Putamen (tissue), 1 donor: ENCODE measurements at places on chromosomes 16 and 17.
A peak's percentile ranks its signal among the peaks of the same experiment; 100 is the strongest.

- DNase-seq, result no peak
These were observed 36.1 kb downstream of the HIC1 start for GRCh38 chr17:2090804-2091534.

DNA sequence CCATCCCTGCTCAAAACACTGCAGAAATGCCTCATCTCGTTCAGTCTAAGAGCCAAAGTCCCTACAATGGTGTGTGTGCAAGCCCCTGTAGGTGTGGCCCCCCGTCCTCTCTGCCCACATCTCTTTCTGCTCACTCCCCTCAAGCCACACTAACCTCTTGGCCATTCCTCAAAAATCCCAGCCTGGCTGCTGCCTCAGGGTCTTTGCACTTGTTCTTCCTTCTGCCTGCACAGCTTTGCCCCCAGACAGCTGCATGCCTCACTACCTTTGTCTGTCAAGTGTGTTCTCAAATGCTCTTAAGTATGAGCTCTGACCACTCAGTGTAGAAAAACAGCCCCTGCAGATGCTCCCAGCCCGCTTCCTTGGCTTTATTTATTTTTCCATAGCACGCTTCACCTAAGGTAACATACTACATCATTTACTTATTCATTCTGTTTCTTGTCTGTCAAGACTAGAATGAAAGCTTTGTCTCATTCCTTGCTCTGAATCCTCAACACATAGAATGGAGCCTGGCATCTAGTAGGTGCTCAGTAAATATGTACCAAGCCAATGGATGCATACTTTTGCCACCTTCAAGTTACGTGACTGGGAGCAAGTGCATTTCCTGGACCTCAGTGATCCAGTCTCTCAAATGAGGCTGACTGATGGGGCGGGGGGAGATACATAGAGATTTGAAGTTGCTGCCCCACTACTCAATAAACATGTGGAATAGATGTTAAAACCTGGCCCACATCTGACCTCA, 38.1 kb downstream of the RAI1 start:
- DNase-seq, result no peak

DNA sequence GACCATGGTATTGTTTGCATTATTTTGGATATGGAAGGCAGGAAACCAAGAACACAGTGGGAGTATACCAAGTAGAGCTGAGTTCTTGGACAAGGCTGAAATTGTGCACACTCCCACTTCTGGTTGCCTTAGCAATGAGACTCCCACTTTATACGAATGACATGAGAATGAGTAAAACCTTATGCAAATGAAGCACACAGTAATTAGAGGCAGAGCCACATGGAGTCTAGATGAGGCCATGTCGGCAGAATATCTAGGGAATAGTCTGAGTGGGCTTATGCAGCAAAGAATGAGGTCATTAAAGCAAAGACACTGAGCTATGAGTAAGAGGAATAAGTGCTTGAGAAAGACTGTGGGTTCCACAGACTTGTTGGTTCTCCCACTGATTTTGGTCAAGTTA, 178.7 kb downstream of the GRIN2A start:
- peak; percentile 75 for DNase-seq

DNA sequence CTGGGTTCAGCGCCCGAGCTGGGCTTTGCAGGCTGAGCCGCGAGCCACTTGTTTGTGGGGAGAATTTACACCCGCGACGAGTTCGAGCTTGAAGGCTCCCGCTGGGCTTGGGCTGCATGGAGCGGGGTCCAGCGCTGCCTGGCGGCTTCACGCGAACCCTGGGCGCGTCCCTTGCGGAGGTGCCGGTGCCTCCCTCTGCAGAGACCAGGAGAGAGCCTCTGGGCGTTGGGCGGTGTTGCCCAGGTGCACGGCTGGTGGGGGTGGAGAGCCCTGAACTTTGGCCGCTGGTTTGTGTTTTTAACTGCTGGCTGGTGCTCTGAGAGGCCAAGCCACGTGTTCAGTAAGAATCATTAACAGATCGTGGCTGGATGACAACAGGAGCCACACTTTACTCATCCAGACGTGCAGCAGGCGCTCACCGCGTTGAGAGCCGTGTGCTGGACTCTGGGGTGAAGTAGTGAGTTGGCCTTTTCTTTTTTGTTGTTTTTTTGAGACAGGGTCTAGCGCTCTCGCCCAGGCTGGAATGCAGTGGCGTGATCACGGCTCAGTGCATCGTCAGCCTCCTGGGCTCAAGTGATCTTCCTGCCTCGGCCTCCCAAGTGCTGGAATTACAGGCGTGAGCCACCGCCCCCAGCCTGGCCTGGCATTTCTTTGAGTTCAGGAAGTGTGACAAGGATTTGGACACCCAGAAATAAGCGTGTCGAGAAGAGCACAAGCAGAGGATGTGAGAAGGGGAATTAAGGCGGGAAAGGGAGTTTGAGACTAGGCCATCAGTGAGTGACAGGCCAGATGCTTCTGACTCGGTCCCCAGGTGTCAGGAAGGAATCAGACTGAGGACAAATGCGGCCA, 827 bp downstream of the CDK10 start:
- DNase-seq, result no peak

DNA sequence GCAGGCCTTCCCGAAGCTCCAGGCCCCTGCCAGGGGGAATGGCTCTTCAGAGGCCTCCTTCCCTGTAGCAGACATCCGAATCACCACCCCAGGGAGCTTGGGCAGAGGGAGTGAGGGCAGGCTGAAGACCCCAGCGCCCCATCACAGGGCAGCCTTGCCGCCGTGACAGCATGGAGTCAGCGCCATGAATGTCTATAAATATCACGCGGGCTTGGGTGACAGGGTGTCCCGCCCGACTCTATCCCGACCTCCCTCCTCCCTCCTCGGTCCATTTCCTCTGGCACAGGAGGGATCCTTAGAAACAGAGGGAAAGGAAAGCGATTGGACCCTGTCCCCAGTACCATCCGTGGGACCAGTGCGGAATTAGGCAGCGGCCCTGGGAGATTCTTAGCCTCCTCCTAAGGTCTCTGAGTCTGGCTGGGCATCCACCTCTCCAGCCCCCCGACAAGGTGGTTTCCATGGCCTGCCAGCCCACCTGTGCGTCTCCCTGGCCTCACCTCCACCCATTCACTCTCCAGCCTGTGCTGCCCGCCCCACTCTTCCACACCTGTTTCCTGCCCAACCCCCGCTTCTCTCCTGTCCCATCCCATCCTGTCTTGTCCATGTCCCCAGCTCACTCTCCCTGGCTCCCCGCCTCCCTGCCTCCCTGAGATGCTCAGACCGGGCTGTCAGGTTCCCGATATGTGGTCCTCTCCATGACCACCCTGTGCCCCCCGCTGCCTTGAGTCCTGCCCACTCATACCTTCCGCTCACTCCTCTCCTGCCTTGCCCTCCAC, 5.1 kb downstream of the ATP2A1 start:
- DNase-seq, result no peak

GRCh38 chr17:7982666-7983065, 19.7 kb upstream of the GUCY2D start:
- no peak for DNase-seq

DNA sequence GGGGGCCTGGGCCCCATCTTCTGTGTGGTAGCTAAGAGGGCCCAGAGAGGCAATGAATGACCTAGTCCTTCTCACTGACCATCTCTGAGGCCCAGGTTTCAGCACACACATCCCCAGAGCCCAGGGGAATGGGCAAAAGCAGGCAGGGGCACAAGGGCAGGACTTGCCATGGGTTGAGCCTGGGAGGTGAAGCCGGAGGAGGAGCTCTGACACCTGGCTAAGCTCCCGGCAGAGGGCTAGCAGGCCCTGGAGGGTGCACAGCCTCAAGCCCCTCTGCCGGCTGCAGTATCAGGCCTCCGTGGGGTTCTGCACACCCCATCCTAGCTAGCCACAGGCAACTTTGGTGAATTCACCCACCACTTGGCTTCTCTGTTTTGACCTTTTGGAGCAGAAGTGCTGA, 5.3 kb downstream of the SRCIN1 start:
- DNase-seq, result no peak

GRCh38 chr16:73385696-73386095, 337.8 kb upstream of the ZFHX3 start:
- DNase-seq, result no peak

- no peak for DNase-seq
These were observed 155.3 kb upstream of the C16orf82 start for GRCh38 chr16:26911436-26911835.

- DNase-seq, result no peak
These were observed 43.0 kb downstream of the RNF112 start for GRCh38 chr17:19454074-19454473.

DNA sequence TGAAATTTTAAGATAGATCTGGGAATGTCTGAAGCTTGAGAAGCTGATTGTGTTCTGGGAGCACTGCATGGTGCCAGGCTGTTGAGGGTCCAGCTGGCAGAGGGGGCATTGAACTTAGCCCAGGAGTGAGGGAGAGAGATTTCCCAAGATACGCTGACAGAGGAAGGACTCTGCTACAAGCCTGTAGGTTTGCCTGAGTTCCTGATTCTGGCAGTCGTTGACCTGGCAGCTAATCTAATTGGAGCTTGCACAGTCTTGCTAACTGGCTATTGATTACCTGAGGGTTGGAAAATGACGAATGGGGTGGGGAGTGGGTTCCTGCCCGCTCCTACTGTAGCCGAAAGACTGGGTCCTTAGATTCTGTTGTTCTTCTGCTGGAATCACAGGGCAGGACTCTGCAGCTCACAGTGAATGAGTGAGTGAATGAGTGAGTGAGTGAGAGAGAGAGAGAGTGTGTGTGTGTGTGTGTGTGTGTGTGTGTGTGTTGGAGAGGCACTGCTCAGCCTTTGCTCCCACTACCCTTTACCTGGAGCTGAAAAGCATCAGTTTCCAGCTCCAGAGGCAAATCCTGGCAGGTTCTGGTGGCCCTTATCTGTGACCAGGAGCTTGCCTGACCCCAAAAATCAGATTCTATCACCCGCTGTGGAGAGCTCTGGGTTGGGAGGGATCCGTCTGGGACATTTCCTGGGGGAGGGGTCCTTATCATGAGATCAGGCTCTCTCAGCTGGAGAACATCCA, 16.7 kb downstream of the CTRL start:
- no peak for DNase-seq

- no peak for DNase-seq
These were observed 21.2 kb upstream of the ENGASE start for GRCh38 chr17:79053251-79053925.

DNA sequence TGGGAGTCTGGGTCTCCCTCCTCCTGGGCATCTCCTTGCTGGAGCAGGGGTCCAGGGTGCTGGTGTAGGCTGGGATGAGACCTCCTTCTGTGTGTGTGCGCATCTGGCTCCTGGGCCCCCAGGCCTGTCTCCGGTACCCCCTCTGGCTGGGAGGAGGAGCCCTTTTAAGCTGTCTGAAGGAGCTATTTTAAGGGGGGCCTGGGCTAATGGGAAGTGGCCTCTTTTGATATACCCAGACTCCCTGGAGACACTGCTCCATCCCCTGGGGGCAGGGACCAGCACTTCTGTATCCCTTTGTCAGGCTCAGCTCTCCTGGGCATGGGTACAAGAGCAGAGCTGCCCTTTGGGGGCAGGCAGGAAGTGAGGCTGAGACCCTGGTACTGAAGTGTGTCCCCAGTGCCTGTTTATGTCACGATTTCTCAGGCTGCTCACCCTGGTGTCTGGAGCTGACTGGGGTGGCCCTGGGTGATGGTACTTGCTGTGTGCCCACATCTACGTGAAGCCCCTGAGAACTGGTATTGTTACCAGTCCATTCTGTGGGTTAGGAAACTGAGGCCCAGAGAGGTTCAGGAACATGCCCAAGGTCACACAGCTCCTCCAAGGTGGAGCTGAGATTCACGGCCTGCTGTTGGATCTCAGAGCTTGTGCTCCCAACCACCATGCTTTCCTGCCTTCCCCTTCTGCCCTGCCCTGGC, 6.5 kb downstream of the ADCY7 start:
- no peak for DNase-seq

GRCh38 chr16:89949756-89950155, 1.2 kb downstream of the DEF8 start:
- no peak for DNase-seq

GRCh38 chr16:84942786-84943185, 68.5 kb downstream of the ZDHHC7 start:
- DNase-seq, result no peak

- no peak for DNase-seq
These were observed 80.1 kb downstream of the SOCS1 start for GRCh38 chr16:11175787-11176341.

DNA sequence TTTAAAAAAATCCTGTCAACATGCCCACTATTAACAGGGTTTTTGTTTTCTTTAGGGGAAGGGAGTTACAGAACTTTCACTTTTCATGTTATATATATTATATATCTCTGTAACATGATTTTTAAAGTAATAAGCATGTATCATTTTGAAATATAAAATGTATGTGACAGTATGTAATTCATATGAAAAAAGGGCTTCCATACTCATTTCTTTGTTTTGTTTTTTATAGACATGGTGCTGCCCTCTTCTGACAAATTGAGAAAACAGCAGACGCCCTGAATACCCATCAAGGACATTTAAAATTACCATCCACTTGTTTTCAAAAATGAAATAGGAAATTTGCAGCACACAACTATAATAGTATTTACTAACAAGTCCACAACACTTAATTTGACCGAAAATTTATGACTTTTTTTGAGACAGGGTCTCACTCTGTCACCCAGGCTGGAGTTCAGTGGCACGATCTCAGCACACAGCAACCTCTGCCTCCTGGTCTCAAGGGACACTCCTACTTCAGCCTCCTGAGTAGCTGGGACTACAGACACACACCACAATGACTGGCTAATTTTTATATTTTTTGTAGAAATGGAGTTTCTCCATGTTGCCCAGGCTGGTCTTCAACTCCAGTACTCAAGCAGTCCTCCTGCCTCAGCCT, 30.4 kb downstream of the CFDP1 start:
- DNase-seq, result no peak

- DNase-seq, result no peak
These were observed 82.3 kb downstream of the RTN4RL1 start for GRCh38 chr17:1942666-1943435.

DNA sequence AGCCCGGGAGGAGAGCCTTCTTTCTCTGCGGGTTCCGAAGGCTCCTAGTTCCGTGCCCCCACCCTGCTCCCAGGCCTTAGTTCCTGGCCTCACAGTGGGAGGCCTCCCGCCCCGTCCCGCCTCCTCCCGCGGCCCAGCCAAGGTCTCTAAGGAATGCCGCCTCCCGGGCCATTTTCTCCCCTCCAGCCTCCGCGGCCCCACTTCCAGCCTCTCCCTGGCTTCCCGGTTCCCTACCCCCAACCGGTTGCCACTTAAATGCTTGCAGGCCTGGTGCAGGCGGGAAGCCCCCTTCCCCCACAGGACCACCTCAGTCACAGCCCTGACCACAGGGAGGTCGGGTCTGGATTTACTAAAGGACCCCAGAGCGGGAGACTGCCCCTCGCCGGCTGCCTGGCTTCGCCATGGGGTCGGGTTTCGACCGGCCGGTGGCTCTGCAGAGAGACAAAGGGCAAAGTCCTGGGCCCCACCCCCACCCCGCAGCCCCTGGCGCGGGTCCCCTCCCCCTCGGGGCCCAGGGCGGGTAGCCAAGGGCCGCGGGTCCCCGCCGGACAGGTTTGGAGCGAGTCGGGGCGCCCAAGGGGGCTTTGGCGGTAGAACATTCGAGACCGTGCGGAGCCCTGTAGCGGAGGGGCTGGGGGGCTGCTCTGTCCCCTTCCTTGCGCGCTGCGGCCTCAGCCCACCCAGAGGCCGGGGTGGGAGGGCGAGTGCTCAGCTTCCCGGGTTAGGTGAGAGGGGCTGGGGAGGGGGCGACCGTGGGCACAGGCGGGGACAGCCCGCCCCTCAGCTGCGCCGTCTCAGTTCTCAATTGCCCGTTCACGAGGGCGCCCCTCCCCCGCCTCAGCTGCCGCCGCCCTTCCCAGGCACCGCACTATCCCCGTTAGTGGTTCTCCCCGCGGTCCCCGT, 16.4 kb downstream of the IGF2BP1 start:
- no peak for DNase-seq
